ENCODE measurements at places on chromosomes 16 and 17.

DNA sequence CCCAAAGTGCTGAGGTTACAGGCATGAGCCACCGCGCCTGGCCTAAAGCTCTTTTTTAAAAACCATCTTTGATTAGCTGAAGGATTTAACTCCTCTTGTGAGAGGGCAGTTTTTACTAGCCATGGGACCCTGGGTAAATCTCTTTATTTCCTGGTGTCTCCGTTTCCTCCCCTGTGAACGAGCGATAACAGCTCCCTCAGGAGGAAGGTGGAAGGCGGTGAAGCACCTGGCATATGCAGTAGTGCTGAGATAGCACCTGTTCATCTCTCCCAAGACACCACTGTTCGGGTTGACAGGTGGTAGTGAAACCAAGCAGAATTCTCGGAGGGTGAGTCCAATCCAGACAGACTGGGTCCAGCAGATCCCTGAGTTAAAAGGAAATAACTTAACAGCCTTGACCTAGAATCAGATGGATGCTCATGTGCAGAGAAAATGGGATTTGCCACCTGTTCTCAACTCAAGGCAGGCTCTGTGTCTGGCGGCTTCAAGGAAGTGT lies 86.2 kb downstream of the CRISPLD2 start:
- no peak for DNase-seq

DNA sequence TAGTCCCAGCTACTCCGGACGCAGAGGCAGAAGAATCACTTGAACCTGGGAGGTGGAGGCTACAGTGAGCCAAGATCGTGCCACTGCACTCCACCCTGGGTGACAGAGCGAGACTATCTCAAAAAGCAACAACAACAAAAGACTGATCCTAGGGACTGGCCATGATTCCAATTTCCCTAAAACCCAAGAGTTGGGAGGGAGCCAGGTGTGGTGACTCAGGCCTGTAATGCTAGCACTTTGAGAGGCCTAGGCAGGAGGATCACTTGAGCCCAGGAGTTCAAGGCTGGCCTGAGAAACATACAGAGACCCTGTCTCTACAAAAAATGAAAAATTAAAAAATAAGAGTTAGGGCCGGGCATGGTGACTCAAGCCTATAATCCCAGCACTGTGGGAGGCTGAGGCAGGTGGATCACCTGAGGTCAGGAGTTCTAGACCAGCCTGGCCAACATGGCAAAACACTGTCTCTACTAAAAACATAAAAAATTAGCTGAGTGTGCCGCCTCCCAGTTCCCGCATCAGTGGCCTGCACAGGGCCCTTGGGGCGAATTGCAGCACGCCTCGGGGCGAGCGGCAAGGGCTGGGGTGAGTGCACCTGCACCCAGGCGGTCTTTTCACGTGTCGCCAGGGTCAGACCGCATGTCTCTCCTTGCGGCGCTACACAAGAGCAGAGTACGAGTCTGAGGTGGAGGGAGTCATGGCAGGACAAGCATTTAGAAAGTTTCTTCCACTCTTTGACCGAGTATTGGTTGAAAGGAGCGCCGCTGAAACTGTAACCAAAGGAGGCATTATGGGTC lies 40.8 kb downstream of the CDH3 start:
- DNase-seq = no peak

DNA sequence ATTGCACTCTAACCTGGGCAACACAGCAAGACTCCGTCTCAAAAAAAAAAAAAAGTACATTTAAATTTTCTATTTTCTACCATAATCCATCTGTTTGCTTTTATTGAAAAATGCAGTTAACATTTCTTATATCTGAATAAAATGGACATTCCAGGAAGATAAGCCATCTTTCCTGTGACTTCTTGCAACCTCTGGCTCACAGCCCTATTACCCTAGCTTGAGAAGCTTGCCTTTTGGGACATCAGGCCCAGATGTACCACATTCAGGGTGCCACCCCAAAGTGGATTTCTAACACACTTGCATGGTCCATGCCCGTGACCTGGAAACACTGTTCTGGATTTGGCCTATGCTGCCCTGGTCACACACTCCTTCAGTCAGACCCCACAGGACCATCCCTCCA lies 30.1 kb upstream of the DDX52 start:
- DNase-seq = no peak

GRCh38 chr16:16882766-16883165 lies 503.8 kb downstream of the NPIPA7 start:
- DNase-seq = no peak

All from 8988T (cell line).